Fibroblast of pulmonary artery (primary cell): ENCODE measurements at places on chromosomes 6 and 20.

DNA sequence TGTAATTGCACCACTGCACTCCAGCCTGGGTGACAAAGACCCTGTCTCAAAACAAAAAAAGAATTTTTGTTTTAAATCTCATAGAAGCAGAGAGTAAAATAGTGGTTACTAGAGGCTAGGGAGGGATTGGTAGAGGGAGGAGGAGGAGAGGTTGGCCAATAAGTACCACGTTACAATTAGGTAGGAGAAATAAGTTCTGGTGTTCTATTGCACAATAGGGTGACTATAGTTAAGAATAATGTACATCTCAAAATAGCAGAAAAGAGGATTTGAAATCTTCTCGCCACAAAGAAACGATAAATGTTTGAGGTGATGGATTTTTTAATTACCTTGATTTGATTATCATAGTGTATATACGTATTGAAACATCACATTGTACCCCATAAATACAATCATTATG is 27.1 kb upstream of the TOP1 start:
- DNase-seq = peak; percentile 52

GRCh38 chr20:52539891-52540290 is 348.3 kb upstream of the ZFP64 start:
- no peak for DNase-seq

GRCh38 chr6:9532621-9533557 is 882.0 kb downstream of the TFAP2A start:
- peak; percentile 30 for DNase-seq

- DNase-seq = no peak
Observed at GRCh38 chr6:7907159-7907558, 3.4 kb downstream of the TXNDC5 start.

DNA sequence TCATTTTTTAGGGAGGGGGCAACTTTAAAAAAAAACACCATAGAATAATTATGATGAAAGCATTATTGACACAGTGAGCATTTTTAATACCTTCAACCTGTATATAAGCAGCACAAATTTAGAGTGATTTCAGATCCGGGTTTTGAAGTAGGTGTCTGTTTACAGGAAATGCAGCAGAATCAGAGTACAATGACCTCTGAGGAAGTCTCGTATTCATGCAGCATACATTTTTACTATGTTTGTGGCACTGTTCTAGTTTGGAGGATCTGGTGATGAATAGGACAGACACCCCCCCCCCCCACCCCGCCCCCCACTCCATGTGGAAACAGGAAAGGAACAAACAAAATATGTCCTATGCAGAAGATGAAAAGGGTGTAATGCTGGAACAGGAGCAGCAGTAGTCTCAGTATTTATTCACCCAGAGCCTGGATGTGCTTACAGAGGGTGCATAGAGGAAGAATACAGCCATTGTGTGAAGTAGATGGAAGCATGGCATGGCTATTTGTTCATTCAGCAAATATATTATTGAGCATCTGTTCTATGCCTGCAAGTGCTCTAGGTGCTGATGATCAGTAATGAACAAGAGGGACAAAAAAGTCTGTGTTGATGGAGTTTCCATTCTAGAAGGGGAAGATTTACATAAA is 19.7 kb downstream of the VAPB start:
- DNase-seq = no peak

DNA sequence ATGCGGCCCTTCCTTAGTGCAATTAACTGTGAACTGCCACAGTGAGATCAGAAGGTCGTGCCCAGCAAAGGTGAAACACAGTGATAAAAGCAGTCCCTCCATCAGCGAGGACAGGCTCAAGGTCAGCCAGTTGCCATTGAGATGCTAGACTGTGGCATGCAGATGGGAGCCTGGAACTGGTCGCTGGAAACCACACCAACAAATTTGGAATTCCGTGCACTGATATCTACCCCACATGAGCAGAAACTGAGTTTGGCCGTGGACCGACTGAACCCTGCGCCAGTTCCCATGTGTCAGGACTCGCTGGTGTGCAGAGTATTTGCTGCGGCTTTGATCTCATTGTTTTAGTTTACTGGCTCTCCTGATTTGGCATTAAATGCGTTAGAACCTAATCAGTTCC is 125.6 kb upstream of the QKI start:
- DNase-seq = no peak

- DNase-seq = peak; percentile 84
Observed at GRCh38 chr6:152313542-152314482, 323.4 kb downstream of the SYNE1 start.

DNA sequence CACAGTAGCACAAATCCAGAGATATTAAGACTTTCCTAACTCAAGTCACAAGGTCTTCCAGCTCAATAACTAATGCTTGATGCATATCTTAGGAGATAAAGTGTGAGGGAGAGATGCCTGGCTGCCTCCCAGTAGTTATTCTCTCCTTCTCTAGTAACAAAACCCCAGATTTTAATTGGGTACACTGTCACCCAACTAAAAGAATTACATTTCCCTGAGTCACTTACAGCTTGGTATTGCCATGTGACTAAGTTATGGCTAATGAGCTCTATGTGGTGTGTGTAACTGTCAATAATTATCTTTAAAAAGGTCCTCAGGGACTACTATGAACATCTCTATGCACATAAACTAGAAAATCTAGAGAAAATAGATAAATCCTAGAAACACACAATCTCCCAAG is 32.0 kb downstream of the KIF6 start:
- no peak for DNase-seq

- no peak for DNase-seq
Observed at GRCh38 chr20:37846573-37846972, 56.4 kb upstream of the VSTM2L start.

DNA sequence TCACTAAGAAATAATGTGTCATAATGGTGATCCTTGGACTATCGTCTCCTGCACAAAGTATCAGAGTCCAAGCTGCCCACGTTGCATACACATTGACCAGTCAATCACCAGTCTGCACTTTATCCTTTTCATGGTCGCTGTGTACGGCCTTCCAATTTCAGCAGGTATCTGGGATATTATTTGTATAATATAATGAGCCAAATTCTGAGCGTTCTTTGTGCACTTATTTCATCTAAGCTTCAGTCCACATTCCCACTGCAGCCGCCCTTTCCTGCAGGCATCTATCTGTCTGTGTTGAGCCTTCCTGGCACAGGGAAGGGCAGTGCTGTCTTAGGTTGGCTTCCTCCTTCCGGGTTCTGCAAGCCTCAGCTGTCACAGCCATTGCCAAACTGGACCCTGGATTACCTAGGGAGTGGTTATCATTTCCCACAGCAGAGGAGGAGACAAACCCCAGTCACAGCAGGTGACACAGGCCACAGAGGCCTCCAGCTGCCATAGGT is 174.3 kb downstream of the TTLL2 start:
- DNase-seq = no peak

DNA sequence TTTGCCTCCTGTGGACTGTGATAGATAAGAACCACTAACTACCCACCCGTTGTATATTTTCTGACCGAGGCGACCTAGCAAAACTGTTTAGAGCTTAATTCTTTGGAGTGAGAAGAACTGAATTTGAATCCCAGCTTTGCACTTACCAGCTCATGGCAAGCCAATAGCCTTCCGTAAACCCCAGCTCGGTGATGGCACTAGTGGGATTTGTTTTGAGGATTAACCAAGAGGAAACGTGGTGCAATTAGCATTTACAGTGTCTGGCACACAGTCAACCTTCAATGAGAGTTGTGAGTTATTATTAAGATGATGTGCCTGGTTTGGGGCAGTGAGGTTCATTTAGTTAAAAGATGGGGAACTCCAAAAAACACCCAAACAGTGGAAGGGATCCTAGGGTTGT is 12.3 kb upstream of the DSP start:
- no peak for DNase-seq

- DNase-seq = no peak
Observed at GRCh38 chr6:6131492-6132109, 124.9 kb upstream of the NRN1 start.

GRCh38 chr20:16048876-16049275 is 524.4 kb downstream of the KIF16B start:
- no peak for DNase-seq

GRCh38 chr20:6070829-6071695 is 17.2 kb upstream of the LRRN4 start:
- DNase-seq = no peak

DNA sequence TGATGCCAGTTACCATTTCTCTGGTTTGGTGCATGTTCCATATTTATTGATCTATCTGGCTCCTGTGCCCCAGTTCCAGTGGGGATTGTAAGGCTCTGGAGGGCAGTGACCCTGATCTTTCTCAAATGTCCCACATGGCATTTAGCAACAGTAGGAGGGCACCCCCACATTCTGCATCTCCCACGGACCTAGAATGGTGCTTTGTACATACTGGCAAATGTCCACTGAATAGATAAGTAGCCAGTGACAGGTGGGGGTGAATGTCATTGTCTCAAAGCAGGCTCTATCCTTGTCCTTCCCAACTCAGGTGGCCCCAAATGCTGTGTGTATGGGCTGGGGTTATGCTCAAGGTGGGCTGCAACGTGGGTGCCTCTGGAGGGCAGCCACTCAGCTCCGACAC is 84.2 kb downstream of the TMEM242 start:
- no peak for DNase-seq

GRCh38 chr6:109381061-109381746 is 1.1 kb downstream of the CD164 start:
- DNase-seq = no peak

- DNase-seq = no peak
Observed at GRCh38 chr6:86685230-86685797, 252.0 kb upstream of the HTR1E start.

GRCh38 chr6:64415926-64416325 is 780.3 kb downstream of the PHF3 start:
- peak; percentile 18 for DNase-seq

DNA sequence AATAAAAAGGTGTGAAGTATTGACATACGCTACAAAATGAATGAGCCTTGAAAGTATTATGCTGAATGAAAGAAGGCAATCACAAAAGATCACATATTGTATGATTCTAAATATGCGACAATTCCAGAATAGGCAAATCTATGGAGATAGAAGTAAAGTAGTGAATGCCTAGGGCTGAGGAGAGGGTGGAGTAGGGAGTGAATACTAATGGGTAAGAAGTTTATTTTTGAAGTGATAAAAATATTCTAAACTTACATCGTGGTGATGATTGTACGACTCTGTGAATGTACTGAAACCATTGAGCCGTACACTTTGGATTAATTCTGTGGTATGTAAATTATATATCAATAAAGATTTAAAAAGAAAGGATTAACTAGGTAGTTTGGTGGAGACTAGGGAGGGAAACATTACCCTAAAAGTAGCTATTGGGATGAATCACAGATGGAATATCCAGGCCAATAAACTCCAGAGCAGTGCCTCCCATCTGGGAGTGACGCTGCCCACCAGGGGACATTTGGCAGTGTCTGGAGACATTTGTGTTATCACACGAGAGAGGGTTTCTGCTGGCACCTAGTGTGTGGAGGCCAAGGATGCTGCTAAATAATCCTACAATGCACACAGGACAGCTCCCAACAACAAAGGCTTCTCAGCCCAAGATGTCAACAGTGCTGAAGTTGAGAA is 214.2 kb upstream of the PCSK2 start:
- no peak for DNase-seq

DNA sequence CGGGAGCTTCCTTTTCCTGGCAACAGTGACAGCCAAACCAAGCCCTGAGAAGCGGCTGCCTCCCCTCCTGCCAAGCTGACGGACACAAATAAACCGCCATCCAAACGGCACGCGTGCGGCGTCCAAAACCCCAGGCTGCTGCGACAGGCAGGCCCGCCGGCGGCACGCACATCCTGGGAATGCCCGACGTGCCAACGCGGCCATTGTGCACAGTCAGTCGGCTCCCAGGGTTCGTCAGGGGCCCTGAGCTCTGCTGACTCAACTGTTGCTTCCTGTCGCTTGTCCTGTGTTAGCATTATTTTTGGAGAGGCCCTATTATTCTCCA is 6.8 kb downstream of the JAG1 start:
- DNase-seq = no peak

DNA sequence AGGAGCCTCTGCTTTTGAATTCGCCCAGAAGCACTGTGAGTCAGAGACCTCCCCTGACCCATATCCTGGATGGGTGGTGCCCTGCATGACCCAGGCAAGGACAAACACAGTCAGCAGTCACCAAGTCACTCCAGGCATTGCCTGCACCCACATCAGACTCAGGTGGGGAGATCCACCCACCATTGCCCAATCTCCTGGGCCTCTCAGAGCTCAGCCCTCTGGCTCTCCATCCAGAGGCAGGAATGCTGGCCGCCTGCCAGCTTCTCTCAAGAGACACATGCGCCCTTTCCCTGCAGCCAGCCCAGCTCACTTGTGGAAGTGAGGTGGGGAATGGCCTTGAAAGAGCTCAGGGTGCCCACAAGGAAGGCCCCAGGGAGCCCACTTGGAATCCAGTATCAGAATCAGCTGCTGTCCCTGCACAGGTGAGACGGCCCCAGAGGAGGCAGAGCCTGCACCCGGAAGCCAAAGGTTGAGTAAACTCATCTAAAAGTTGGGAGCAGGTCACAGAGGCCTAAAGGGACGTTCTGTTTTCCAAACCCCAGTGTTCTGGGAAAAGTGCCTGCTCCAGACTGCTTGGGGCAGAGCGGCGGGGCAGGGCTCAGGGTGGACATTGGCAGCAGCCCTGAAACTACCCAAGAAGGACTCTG is 129.8 kb downstream of the PREX1 start:
- DNase-seq = peak; percentile 92

DNA sequence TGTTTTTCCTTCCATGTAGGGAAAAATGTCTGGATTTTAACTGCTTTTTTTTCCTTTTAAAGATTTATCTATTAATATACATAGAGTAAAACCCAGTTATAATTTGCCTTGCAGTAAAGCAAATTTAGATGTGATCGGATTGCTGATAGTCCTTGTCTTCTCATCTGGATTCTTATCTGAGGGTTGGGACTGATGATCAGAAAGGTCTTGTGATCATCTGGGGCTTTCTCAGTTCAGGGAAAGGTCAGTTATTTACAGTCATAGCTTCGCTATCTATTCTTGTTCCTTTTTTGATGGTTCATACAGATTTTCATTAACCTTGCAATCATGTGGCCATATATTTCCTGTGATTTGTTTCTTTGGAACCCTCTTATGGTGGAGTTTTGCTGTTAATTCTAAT is 63.8 kb upstream of the CLDN20 start:
- no peak for DNase-seq

DNA sequence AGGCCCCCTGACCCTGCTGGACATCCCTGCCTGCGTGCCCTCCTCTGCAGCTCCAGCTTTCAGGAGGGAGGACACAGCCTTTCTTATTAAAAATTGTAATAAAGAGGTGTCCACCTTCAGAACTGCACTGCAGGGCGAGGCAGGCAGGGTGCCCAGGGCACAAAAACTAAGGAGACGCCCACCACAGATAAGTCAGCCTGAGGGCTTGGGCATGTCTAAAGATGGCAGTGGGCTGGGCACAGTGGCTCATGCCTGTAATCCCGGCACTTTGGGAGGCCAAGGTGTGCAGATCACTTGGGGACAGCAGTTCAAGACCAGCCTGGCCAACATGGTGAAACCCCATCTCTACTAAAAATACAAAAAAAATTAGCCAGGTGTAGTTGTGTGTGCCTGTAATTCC is 7.0 kb upstream of the C20orf144 start:
- no peak for DNase-seq

GRCh38 chr6:150991487-150991886 is 126.0 kb downstream of the MTHFD1L start:
- no peak for DNase-seq
